Left renal cortex interstitium (tissue), 4 donors: ENCODE measurements at places on chromosomes 1 and 21. TPM values are rescaled to one million over a fixed set of nuclear protein-coding genes. Genes with fewer than 3 reads are reported as not detected.

DNA sequence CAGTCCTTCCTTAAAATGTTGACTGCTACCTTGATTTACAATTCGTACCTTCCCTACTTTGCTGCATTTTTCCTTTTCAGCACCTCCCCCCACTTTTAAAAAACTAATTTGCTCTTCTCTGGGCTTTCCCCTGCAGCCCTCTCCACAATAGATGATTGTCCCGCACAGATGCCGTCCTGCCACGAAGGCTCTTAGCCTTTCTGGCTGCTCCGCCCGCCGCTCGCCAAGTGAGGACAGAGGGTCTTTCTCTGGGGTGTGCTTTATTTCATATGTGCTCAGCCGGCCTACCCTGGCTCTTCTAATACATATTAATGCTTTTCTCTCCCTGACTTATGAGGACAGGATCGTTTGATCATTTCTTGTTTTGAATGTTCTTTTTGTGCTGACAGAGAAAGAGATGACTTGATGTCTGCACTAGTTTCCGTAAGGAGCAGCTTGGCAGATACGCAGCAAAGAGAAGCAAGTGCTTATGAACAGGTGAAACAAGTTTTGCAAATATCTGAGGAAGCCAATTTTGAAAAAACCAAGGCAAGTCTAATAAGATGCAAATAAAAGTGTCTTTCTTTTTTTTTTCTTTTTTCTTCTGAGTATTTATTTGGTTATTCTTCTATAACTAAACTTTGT lies 60.6 kb downstream of the SDCCAG8 start:
- no peak for DNase-seq

GRCh38 chr21:33870768-33871167 lies 44.8 kb downstream of the ATP5PO start:
- no peak for DNase-seq

DNA sequence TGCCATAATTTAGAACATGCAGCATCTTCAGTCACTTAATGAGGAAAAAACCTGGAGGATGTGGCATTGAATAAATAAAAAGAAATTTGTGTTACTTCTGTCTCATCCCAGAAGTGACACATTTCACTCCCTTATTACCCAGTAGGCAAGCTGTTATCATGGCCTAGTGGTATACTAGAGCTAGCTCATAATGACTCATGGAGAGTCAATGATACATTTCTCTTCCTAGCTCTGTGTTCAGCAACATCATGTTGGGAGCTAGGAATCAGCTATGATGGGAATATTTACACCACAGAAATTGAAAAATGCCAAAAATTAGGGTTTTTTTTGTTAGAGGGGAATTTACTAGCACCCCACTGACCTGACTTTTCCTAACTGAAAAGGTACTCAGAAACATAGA lies 182.7 kb downstream of the HMCN1 start:
- no peak for DNase-seq

DNA sequence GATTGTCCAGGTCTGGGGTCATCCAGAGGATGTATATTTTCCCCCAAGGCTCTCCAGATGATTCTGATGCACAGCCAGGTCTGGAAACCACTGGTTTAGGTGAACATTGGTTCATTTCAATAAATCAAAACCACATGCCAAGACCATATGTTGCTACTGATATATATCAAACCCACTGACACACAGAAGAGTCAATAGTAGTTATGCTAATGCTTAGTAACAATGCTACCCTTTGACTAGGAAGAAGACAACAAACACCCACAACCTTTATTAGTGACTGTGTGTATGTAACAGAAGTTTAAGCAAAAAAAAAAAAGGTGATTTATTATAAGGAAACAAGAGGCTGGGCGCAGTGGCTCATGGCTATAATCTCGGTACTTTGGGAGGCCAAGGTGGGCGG lies 35.6 kb upstream of the POU2F1 start:
- no peak for DNase-seq

DNA sequence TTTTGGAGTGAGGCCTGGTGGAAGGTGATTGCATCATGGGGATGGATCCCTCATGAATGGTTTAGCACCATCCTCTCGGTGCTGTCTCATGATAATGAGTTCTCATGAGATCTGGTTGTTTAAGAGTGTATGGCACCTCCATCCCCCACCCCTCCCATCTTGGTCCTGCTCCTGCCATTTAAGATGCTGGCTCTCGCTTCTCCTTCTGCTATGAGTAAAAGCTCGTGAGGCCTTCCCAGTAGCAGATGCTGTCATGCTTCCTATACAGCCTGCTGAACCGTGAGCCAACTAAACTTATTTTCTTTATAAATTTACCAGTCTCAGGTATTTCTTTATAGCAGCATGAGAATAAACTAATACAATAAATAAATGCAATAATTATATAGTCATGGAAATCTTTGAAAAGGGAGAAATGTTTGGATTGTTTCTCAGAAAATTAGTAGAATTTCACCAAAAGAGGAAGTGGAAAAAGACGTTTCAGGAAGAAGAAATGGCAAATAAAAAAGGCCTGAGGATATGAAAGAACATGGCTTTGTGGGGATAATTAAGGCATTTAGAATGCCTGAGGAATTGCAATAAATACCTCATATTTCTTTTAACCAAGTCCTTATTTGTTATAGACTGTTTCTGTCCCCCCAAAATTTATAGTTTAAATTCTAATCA lies 451.2 kb upstream of the ADGRL4 start:
- no peak for DNase-seq

- no peak for DNase-seq
These were observed 37.9 kb downstream of the RAB3B start for GRCh38 chr1:51952638-51953037.

DNA sequence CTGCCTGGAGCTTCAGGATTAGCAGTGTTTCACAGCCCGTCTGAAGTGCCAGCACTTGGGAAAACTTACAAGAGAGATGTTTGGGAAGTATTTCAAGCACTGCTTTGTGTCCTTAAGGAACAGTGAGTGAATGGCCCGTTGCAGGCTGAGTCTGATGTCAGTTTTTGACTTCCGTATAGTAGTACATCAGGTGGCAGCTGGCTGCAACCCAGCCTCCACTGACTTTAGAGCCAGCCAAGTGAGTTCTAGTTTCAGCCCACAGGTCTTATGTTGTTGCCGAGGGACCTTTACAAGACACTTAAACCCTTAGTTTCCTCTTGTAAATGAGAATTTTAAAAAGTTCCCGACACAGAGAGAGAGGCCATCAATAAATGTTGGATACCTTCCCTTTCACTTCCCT lies 35.0 kb downstream of the UCK2 start:
- DNase-seq = no peak

DNA sequence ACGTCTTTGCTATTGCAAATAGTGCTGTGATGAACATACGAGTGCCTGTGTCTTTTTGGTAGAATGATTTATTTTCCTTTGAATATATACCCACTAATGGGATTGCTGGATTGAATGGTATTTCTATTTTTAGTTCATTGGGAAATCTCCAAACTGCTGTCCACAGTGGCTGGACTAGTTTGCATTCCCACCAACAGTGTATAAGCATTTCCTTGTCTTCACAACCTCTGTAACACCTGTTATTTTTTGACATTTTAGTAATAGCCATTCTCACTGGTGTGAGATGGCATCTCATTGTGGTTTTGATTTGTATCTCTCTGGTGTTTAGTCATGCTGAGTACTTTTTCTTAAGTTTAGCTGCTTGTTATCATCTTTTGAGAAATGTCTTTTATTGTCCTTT lies 215.0 kb downstream of the FMN2 start:
- no peak for DNase-seq

GRCh38 chr21:46061518-46061917 lies 36.4 kb upstream of the COL6A2 start:
- no peak for DNase-seq

- DNase-seq = no peak
These were observed 6.9 kb upstream of the ETV3 start for GRCh38 chr1:157145076-157145475.

GRCh38 chr1:234721476-234722269 lies 111.7 kb upstream of the IRF2BP2 start:
- peak; percentile 73 for DNase-seq

GRCh38 chr21:19405326-19405725 lies 1001.7 kb upstream of the TMPRSS15 start:
- DNase-seq = no peak

GRCh38 chr1:63487336-63488065 lies 35.5 kb downstream of the ITGB3BP start:
- no peak for DNase-seq

- DNase-seq = no peak
These were observed 22.8 kb downstream of the ALG14 start for GRCh38 chr1:95049935-95050334.

- DNase-seq = no peak
These were observed 909.1 kb downstream of the NCAM2 start for GRCh38 chr21:21907271-21907670.

- no peak for DNase-seq
These were observed 17.9 kb upstream of the PWP2 start for GRCh38 chr21:44089001-44089911.

DNA sequence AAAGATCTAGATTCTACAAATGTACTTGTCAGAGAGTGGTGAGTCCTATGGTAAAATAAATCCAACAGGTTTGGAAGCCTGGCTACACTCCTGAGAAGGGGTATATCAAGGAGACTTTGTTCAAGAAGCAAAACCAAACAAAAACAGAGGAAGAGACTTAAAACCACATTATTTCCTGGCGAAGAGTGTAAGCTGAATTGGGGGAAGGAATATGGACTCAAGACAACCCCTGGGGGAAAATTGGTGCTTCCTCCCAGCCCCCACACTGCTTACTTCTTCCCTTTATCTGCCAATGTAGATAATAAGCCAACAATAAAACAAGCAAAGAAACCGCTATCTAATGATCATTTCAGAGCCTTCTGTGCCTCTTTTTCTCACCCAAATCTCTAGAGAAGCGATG lies 48.4 kb upstream of the ZBTB18 start:
- no peak for DNase-seq

DNA sequence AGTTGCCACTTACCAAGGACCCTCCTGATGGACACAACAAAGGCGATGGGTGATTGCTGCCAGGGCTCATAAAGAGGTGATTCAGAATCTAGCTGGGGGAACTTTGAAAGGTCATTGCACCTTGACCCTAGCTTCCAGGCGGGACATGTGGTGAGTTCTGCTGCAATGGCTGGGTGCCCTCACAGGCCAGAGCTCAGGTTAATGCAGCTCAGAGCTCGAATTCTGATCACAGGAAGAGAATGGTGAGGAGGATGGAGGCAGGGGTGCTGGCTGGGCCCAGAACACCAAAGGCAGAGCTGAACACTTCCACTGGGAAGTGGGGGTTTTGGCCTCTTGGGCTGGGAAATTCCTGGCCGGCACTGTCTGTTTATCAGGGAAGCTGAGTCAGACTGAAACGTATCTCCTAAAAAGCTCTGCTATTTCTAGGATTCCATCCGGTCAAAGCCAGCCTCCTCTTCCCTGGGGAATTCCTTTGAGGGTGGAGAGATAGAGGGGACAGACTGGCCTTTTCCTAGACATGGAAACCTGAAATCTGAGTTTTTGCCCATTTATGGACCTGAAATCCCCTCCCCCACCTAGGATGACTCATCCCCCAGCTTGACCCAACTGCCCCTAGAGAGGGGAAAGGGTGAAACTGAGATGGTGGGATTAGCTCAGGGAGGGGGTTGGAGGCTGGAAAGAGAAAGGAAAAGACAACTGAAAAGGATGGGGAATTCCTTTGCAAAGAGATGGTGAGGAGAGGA lies 27.2 kb downstream of the NUAK2 start:
- DNase-seq = no peak

GRCh38 chr1:231849981-231850380 lies 223.4 kb downstream of the DISC1 start:
- no peak for DNase-seq

- DNase-seq = no peak
These were observed 50.0 kb downstream of the GNG4 start for GRCh38 chr1:235599536-235599935.

- no peak for DNase-seq
These were observed 12.4 kb downstream of the TRIM62 start for GRCh38 chr1:33169290-33170055.

- DNase-seq = no peak
These were observed 669 bp downstream of the KCNQ4 start for GRCh38 chr1:40784141-40784770.

GRCh38 chr1:3707298-3707938 lies 44.8 kb upstream of the CCDC27 start:
- no peak for DNase-seq

- DNase-seq = no peak
These were observed 40.0 kb downstream of the URB2 start for GRCh38 chr1:229665912-229666558.

DNA sequence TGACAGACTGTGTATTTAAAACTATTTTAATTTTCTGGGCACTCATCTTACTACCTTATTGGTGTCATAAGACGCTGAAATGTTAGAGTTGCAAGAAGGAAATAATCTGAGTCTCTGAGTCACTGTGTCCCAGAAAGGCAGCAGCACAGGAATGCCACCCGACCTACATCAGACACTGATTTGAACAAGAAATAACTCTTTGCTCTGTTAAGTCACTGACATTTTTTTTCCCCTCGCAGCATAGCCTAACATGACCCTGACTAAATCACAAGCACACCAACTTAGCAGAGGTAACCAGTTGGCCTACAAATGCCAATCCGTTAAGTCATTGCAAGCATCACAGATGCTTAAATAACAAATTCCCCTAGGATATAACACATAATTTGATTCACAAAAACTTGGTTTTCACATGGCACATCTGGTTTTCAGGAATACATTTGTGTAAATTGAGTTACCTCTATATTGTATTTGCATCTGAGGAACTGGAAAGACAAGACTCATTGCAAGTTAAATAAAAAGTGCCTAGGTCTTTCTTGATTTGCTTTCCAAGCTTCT lies 349.1 kb downstream of the SEC16B start:
- DNase-seq = no peak

DNA sequence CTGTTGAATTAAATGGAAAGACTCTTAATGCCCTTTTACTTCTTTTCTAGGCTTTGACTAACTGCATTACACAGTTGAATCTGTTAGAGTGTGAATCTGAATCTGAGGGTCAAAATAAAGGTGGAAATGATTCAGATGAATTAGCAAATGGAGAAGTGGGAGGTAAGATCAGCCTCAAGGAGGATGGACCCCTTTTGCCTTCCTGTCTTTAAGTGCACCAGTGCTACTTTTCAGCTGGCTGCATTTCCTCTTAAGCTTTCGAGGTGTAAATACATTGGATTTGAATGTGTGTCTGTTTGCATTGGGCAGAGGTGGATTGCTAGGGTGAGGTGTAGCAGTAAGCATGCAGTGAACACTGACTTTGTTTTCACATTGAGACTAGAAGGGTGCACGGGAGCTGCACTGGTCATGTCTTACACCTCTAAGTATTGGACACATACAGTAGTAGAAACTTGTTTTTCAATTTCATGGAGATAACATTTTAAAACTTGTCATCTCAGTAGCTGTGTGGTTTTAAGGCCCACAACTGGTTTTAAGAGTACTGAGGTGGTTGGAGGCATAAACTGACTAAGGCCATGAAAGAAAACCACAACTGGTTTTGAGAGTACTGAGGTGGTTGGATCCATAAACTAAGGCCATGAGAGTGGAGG lies 35.4 kb downstream of the MIA3 start:
- DNase-seq = no peak

The USH2A gene
- 0.42 TPM for polyA plus RNA-seq

The C1QA gene
- polyA plus RNA-seq = 20.9 TPM

The PLA2G2C gene
- polyA plus RNA-seq = not detected

The MTARC2 gene
- polyA plus RNA-seq = 45.3 TPM

The OR10Z1 gene
- 0.07 TPM for polyA plus RNA-seq

The ETS2 gene
- 44.8 TPM for polyA plus RNA-seq

The COL9A2 gene
- 39.4 TPM for polyA plus RNA-seq

The PBX1 gene
- 158 TPM for polyA plus RNA-seq

The CFHR4 gene
- not detected for polyA plus RNA-seq

The KCNJ9 gene
- polyA plus RNA-seq = 0.08 TPM

The PRR9 gene
- polyA plus RNA-seq = not detected

The SPRR1A gene
- polyA plus RNA-seq = not detected

The MSTO1 gene
- 75.5 TPM for polyA plus RNA-seq

The SLC35E2B gene
- polyA plus RNA-seq = 111 TPM
